GM12892 (cell line): ENCODE measurements at places on chromosomes 5 and 9.

DNA sequence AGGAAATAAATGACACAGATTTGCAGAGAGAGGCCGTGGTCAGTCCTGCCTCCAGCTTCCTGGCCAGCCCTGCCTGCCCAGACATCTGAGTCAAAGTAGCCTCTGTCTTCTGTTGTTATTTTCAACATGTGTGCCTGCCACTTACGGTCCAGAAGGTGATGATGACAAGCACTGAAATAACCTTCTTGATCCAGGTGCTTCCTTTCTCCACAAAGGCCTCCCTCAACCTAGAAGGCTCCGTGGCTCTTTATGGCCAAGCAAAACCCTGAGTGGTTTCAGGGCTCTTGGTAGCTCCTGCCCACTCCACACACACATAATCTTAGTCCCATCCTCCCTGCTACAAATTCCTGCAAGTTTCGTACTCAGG, 34.1 kb upstream of the SLC6A19 start:
- no peak for DNase-seq

DNA sequence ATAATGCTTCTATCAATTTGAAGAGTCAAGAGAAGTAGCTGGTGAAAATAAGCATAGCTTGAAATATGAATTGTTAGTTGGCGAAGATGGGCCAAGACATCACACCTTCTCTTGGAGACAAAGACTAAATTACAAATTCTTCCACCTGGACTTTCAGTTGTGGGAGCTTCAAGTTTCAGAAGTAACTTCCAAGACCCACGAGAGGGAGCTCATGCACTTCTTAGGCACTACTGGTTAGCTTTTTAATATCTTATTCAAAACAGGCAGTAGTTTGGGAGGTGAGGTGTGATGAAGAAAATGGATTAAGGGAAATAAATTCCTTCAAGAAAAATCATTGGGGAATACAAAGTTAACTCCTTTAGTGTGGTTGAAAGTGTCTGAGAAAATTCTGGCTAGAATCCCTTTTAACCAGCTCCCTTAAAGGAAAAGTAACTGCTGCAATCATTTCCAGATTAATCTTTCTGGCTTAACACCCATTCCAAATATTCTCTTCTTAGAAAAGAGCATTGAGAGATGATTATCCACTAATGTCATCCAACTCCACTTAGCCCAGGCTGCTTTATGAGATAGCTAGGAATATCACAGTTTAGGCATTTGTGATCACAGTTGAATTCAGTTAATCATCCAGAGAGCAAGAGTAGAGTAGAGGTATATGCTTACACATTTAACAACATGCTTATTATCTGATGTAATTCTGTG, 139.5 kb upstream of the DMRTA1 start:
- DNase-seq: no peak

- DNase-seq: no peak
Measured at GRCh38 chr9:5832071-5832537, 813 bp downstream of the ERMP1 start.

DNA sequence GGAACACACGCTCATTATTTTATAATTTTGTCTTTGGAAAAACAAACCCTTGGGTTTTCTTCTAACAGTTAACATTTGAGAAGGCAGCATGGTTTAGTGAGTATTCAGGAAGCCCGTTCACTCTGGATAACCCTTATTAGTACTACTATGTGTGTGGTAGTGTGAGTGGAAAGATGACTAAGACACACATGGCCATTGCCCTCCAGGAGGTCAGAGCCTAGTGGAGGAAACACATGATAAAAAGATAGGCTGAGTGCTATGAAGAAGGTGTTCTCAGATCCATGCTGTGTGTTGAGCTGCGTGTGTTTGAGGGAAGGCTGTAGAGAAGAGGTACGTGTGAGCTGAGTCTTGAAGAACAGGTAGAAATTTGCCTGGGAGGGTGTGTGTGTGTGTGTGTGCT, 8.4 kb downstream of the C5orf47 start:
- no peak for DNase-seq

DNA sequence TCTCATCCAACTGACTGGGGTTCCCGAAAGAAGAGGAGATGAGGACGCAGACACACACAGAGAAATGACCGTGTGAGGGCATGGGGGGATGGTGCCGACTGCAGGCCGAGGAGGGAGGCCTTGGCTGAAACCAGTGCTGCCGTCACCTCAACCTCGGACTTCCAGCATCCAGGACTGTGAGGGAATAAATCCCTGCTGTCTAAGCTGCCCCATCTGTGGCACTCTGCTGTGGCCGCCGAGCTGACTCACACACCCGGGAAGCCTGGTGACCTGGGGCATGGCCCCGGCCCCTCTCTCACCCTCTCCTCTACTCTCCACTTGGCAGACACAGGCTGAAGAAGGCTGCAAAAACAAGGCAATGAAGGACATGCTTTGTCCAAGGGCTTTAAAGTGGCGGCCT, 4.4 kb upstream of the COL5A1 start:
- no peak for DNase-seq

GRCh38 chr5:106094204-106094607, 1576.5 kb downstream of the EFNA5 start:
- no peak for DNase-seq

DNA sequence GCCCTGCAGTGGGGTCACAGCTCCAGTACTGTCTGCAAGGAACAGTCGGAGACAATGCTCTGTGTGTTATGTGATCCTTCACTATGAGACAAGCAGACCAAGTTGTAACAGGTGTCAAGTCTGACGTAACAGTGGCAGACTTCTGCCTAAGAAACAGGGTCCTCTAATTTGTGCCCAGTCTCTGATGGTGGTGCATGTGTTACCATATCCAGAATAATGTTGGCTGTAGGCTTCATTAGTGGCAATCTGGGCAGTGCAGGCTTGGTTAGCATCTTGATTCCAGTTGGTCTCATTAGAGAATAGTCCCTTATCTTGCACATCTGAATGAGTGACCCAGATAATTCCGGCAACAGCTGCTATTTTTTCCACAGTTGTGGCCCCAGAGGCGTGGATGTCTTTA, 33.8 kb downstream of the ZNF131 start:
- no peak for DNase-seq

- no peak for DNase-seq
Measured at GRCh38 chr9:132712753-132713152, 42.5 kb downstream of the GTF3C4 start.

- DNase-seq: peak; percentile 50
Measured at GRCh38 chr9:127004946-127005769, 90.6 kb downstream of the RALGPS1 start.

GRCh38 chr5:132387640-132388117, 18.2 kb downstream of the SLC22A5 start:
- DNase-seq: no peak

GRCh38 chr5:136249678-136250266, 56.8 kb upstream of the SMIM32 start:
- no peak for DNase-seq

DNA sequence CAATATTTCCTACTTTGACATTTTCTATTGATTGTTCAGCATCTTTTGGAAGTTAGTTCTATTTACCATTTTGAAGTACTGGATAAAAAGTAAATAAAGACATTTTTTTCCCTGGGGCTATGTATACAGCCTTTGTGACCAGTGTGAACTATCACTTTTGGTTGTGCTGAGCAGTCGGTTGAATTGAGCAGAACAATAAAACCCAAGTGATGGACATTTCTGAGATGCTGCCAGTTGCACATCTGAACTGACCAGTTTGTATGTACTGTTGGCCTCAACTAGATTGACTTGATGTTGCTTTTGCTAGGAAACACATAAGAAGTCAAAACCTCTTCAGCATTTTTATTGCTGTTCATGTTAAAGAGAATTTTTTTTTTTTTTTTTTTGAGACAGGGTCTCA, 260.2 kb upstream of the EFNA5 start:
- DNase-seq: no peak

DNA sequence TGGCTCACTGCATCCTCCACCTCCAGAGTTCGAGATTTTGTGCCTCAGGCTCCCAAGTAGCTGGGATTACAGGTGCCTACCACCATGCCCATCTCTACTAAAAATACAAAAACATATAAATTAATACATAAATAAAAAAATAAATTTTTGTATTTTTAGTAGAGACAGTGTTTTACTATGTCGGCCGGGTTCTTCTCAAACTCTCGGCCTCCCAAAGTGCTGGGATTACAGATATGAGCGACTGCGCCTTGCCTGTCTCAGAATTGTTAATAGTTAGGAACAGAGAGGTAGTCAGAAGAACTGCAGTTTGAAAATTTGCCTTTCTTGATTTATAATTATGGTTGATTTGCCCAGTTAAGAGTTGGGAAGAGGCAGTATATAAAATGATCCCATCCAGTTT, 2.8 kb downstream of the ATP6V1G1 start:
- no peak for DNase-seq

GRCh38 chr9:127384901-127385300, 12.1 kb upstream of the SLC2A8 start:
- DNase-seq: no peak

- no peak for DNase-seq
Measured at GRCh38 chr9:14316602-14317300, 2.8 kb upstream of the NFIB start.

DNA sequence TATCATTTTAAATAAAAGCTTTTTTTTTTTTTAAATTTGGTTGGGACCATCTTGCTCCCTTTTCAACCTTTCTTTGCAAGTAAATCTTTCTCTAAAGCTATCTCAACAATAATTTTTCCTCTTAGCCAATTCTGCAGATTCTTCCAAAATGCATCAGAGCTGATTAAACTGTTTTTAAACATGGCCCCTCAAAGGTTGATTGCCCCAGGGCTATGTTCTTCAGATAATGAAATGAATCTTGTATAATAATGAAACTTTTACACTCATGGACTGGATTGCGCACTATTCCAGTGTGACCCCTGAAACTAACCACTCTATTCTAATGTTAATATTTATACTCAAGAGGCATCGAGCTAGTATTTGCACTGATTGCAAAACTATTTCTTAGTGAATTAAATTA, 222.8 kb upstream of the PRDM9 start:
- DNase-seq: no peak

DNA sequence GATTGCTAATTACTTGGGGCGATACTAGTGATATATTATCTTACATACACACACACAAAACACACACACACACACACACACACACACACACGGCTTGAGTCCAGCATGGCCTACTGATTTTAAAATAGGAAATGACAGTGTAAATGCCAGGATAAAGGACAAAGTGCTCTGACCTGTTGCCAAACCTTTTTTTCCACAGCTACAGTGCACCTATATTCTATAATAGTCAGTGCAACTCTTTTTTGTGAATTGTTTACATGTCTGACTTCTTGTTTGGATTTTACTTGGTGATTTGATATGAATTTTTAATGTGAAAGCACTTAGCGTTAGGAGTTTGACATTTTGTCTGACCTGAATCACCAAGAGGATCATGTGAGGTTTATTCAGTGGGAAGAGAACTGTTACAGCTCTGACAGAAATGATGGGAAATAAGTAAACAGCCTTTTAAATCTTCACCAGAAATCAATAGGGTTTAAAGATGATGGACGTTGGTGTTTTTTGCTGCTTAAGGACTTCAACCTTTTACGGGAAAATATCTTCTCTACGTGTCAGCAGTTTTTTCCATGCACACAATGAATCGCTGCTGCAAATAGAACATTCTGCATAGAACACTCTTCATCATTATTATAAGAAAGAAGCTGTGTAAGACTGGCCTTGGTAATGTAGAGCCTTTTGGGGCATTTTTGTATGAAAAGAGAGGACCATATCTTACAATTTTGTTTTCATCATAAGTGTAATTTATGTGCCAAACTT, 218.5 kb downstream of the RANBP17 start:
- DNase-seq: no peak

DNA sequence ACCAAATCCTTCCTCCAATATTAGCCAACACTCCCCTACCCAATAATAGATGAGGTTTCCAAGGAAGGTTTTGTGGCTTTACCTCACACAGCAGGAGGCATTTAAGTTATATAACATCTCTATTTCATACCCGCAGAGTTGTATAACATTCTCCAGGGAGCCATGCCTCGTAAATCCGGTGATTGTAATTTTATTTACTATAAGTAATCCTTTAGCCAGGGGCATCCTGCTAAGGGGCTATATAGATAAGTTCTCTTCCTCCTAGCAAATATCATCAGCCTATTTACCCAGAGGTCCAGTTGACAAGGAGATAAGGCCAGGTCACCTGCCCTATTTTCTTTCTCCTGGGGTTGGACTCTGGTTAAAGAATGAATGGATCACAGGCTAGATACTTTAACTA, 2051.0 kb downstream of the EFNA5 start:
- no peak for DNase-seq

DNA sequence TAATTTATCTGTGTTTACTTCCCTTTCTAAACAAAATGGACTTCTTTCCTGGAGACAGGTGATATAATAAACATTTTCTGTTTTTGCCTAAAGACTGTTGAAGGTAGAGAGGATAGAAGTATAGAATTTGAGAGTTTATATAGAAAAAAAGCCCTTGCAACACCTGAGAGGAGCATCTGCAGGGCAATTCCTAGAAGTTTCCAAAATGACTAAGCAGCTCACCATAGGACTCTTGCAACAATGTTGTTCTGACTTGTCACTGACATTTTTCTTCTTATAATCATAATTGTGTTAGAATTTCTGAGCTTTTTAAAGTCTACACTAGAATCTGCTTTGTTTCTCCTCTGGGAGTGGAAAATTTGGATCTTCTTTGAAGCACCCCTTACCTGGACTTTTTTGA, 216.8 kb downstream of the TUSC1 start:
- no peak for DNase-seq

- DNase-seq: no peak
Measured at GRCh38 chr5:180424094-180424493, 70.1 kb upstream of the CNOT6 start.

DNA sequence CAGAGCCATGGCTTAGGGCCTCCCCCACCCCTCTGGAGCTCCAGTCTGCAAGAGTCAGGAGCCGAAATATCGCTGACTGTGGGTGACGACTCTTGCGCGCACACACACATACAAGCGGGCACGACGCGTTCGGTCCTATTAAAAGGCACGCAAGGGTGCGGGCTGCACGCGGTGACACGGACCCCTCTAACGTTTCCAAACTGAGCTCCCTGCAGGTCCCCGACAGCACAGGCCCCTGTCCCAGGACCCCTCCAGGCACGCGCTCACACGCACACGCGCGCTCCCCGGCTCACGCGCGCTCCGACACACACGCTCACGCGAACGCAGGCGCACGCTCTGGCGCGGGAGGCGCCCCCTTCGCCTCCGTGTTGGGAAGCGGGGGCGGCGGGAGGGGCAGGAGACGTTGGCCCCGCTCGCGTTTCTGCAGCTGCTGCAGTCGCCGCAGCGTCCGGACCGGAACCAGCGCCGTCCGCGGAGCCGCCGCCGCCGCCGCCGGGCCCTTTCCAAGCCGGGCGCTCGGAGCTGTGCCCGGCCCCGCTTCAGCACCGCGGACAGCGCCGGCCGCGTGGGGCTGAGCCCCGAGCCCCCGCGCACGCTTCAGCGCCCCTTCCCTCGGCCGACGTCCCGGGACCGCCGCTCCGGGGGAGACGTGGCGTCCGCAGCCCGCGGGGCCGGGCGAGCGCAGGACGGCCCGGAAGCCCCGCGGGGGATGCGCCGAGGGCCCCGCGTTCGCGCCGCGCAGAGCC, at the start of gene GRIN1:
GRIN1 (plus strand) TSS at position 433 of the 746 bp plus-strand sequence. CDS start 333 bp downstream, outside the sequence.
- DNase-seq: peak; percentile 49

DNA sequence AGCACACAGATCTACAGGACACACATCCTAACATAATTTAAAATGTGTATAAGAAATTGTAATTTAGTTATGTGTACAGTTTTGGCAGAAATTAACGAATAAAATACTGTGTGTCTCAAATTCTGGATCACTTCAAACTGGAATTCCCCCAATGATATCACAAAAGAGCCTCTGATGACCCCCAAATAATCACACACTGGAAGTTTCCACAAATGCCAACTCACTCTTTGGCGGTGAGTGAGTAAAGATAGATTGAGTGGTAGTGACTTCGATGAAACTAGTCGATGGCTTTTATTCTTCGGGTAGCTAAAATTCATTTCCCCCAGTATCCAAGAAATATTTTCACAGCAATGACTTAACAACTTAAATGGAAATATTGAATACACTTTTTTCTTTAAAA, 2.2 kb downstream of the ZNF366 start:
- no peak for DNase-seq
